Right forelimb (tissue), 1 donor: ENCODE measurements at places on chromosomes 3 and 15.

DNA sequence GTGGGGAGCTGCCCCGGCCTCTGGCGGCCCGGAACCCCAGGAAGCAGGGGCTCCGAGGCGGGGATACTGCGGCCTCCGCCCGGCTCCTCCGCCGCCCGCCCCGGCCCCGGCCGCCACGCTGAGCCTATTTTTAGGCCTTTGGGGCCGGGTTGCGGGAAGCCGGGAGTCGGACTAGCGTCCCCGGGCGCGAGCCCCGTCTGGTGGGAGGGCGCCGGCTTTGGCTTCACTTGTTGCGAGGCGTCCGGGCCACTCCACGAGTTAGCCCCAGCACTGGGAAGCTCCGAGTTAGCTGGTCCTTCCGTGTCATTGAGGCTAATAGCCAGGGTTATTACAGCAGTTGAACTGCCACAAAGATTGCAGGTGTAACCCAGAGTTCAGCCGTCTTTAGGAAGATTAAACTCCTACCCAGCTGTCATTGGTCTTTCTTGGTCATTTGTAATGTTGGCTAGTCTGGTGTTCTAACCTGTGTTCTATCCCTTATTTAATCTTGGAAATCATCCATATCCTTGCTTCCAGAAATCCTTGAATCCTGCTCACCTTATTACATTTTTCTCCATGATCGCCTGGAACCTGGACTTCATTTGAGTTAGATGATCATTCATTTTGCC lies 791 bp downstream of the GYG1 start:
- DNase-seq = peak; percentile 70

DNA sequence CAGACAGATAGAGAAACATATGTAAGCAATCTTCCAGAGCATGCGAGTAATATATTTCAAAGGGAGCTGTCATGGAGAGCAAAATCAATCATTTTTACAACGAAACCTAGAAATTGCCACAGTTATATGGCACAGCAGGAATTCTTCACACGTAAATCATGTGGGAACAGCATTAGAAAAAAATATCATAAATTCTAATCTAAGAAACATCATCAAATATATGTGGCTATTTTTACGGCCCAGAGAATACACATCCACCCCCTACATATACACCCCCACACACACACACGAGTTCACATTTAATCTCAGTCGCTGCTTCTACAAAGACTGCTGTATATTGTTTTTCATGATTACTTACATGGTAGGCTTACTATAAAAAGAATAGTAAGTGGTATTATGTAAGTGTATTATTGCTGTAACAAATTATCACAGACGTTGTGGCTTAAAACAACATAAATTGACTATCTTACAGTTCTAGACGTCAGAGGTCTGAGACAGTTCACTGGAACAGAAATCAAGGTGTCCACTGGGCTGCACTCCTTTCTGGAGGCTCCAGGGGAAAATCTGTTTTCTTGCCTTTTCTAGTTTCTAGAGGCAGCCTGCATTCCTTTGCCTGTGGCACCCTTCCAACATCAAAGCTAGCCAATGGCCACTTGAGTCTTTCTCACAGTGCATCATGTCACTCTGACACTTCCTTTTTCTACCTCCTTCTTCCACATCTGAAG lies 363.3 kb downstream of the ULK4 start:
- no peak for DNase-seq

DNA sequence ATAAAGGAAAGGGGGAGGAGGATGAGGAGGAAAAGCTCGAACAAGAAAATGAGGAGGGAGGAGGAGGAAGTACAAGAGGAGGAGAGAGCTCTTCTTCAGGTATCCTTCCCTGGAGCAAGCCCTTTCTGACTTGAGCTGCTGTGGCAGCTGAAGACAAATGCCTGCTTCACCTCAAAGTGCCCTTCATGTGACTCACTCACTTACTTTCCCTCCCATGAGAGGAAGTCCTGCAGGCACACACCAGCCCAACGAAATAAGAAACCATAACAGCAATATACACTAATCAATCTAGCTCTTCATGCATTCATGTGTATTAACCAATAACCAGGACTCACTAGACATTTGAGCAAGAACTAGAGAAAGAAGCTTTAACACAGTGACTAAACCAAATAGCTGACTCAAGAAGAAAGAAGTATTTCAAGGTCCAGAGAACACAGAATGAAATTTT lies 251.9 kb downstream of the IGSF11 start:
- DNase-seq = no peak

DNA sequence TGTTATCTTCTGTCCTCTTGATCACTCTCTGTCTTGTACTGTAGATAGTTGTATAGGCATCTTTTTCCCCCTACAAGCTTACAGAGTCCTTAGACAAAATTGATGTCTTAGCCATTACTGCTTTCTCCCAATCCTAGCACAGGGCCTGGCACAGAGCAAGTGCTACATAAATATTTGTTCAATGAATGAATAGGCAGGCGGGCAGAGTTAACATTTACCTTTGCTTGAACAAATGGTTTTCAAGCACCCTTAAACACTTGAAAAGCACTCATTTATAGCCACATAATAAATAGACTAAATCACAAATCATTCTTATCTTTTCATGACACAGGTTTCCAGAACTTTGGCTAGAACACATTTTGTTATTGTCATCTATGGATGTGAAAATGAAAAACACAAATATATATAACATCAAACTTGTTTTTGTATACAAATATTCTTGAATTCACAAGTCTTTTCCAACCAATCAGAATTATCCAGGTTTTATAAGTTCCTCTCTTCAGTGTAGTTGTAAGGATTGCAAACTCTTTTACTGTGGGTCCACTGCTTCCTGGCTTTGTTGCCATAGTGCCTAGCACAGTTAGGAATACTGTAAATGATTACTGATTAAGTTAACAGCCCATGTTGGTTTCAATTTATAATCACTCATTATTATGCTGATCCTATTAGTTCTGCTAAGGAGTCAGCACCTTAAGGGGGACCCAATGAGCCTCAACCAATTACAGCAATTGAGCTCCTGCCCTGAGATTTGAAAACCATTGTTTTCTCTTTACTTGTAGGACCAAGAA lies 61.9 kb downstream of the ISL2 start:
- DNase-seq = no peak

DNA sequence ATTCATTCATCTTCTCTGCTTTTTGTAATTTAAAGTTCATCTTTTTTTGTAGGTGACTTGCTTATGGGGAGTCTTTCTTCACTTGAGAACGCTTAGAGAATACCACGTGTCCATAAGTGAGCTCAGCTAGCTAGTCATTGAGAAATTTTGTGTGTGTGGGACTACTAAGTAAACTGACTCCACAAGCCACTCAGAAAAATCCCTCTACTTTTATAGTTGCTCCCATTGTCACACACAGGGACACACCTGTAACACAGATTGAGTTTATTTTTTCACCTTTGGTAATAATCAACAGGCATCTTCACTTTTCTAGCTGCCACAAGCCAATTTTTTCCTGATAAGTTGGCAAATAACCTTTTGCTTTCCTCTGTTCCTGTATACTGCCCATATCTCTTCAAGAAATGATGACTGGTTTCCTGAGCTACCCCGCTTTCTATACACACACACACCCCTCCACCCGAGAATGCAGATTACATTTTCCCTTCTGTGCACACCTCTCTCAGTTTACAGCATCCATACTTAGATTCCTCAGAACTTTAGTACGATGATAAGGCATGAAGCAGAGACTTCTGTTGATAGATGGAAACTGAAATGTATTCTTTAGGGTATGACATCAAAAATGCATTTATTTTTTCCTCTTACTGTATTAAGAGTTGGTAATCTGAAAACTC lies 4.6 kb downstream of the TSC22D2 start:
- no peak for DNase-seq

GRCh38 chr3:49805367-49805782 lies 2.3 kb downstream of the INKA1 start:
- peak; percentile 89 for DNase-seq
